Aorta (tissue), 5 donors: ENCODE measurements at places on chromosomes 7 and 10. TPM values are rescaled to one million over a fixed set of nuclear protein-coding genes. Genes with fewer than 3 reads are reported as not detected.
A peak's percentile ranks its signal among the peaks of the same experiment; 100 is the strongest.

- no peak overlapping the region for H3K4me3 ChIP-seq
- no peaks in the 10 kb centered on the region for H3K36me3 ChIP-seq
- no peaks in the 10 kb centered on the region for H3K4me1 ChIP-seq
- DNase-seq, result no peak
- H3K27ac ChIP-seq, result no peak overlapping the region
- no peaks in the 10 kb centered on the region for H3K27me3 ChIP-seq
Measured at GRCh38 chr7:135802697-135803096, 54.1 kb upstream of the FAM180A start.

Gene LBX1
- total RNA-seq, result not detected

Gene TNS3
- 140 TPM for total RNA-seq

- no peak overlapping the region for H3K4me3 ChIP-seq
- no peaks in the 10 kb centered on the region for H3K36me3 ChIP-seq
- H3K27ac ChIP-seq, result peak overlapping the region; percentile 82
Measured at GRCh38 chr10:88147000-88147798, 283.8 kb downstream of the PTEN start.

GRCh38 chr10:48224979-48225560, 49.4 kb downstream of the FRMPD2 start:
- peaks cover 6% of the 10 kb centered on the region for H3K4me1 ChIP-seq
- DNase-seq, result no peak
- no peak overlapping the region for H3K4me3 ChIP-seq
- H3K27me3 ChIP-seq, result no peaks in the 10 kb centered on the region
- H3K36me3 ChIP-seq, result no peaks in the 10 kb centered on the region

- no peak overlapping the region for H3K4me3 ChIP-seq
- no peak overlapping the region for H3K27ac ChIP-seq
- no peaks in the 10 kb centered on the region for H3K27me3 ChIP-seq
- no peaks in the 10 kb centered on the region for H3K4me1 ChIP-seq
Measured at GRCh38 chr7:78083476-78084120, 285.0 kb downstream of the PHTF2 start.

DNA sequence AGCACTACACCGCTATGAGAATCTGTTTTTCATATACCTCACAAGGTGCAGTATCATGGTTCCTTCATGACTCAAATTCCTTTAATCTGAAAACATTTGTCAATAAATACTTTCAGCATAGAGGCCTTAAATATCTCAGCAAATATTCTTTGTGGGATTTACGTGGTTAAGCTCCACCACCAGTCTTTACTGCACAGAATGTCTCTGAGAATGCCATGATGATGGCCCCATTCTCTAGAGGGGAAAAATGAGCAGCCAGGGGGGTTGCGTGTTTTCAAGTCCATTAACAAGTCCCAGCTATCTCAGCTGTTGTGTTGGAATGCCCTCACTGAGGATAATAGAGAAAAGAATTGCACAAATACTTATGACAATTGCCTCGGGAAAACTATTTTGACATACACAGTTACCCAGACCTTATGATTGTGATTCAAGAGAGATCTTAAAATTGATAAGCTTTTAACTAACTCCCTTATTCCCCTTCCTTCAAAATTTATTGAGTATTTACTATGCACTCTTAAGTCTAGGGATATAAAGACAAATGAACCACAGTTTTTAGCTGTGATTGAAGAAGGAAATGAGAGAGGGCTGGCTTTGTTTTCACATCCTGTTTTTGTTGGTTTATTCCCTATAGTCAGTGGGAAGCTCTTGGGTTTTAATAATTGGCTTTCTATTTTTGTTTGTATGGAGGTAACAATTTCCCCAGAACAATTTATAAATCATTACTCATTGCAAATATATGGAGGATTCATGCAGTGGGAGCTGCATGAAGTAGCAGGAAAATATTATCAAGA, 176.5 kb upstream of the VWC2 start:
- no peaks in the 10 kb centered on the region for H3K36me3 ChIP-seq
- no peaks in the 10 kb centered on the region for H3K27me3 ChIP-seq
- no peak overlapping the region for H3K4me3 ChIP-seq
- H3K27ac ChIP-seq, result no peak overlapping the region

DNA sequence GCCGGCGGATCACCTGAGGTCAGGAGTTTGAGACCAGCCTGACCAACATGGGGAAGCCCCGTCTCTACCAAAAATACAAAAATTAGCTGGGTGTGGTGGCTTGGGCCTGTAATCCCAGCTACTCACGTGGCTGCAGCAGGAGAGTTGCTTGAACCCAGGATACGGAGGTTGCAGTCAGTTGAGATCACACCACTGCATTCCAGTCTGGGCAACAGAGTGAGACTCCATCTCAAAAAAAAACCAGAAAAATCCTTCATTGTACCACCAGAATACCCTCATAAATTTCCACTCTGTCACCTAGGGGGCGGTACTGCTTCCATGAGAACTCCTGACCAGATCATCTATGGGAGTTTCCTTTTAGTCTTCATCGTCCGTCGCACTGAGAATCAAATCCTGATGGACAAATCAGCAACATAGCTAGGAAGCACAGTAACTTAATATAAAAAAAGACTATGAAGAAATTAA, 225.8 kb upstream of the KLF14 start:
- H3K27ac ChIP-seq, result no peak overlapping the region
- no peak overlapping the region for H3K4me3 ChIP-seq
- H3K4me1 ChIP-seq, result peaks cover 2% of the 10 kb centered on the region
- no peaks in the 10 kb centered on the region for H3K27me3 ChIP-seq

GRCh38 chr10:131071721-131072120, 239.8 kb downstream of the TCERG1L start:
- H3K27me3 ChIP-seq, result no peaks in the 10 kb centered on the region
- H3K4me3 ChIP-seq, result no peak overlapping the region
- no peaks in the 10 kb centered on the region for H3K36me3 ChIP-seq
- DNase-seq, result no peak
- H3K27ac ChIP-seq, result no peak overlapping the region

GRCh38 chr7:138796038-138796615, 1.7 kb upstream of the TMEM213 start:
- no peak overlapping the region for H3K27ac ChIP-seq
- no peaks in the 10 kb centered on the region for H3K36me3 ChIP-seq
- no peak for DNase-seq
- H3K4me3 ChIP-seq, result no peak overlapping the region

Gene HMX3
- total RNA-seq, result not detected

- no peaks in the 10 kb centered on the region for H3K27me3 ChIP-seq
- H3K27ac ChIP-seq, result no peak overlapping the region
- H3K4me1 ChIP-seq, result no peaks in the 10 kb centered on the region
- H3K36me3 ChIP-seq, result no peaks in the 10 kb centered on the region
- DNase-seq, result no peak
Measured at GRCh38 chr10:13018171-13018570, 16.7 kb upstream of the CCDC3 start.

GRCh38 chr10:43427166-43427825, 9.6 kb upstream of the ZNF487 start:
- no peaks in the 10 kb centered on the region for H3K4me1 ChIP-seq
- H3K27me3 ChIP-seq, result no peaks in the 10 kb centered on the region
- peak; percentile 22 for DNase-seq
- H3K4me3 ChIP-seq, result no peak overlapping the region
- H3K27ac ChIP-seq, result no peak overlapping the region

Gene HMX2
- total RNA-seq, result not detected

Gene ACHE
- total RNA-seq, result 2.6 TPM

- H3K36me3 ChIP-seq, result no peaks in the 10 kb centered on the region
- no peak overlapping the region for H3K4me3 ChIP-seq
- DNase-seq, result no peak
- H3K27ac ChIP-seq, result no peak overlapping the region
- H3K4me1 ChIP-seq, result no peaks in the 10 kb centered on the region
- no peaks in the 10 kb centered on the region for H3K27me3 ChIP-seq
Measured at GRCh38 chr10:121568275-121568674, 30.0 kb downstream of the FGFR2 start.

GRCh38 chr10:48792687-48793096, 108.0 kb downstream of the WDFY4 start:
- no peaks in the 10 kb centered on the region for H3K36me3 ChIP-seq
- no peak overlapping the region for H3K27ac ChIP-seq
- H3K4me3 ChIP-seq, result no peak overlapping the region
- no peaks in the 10 kb centered on the region for H3K27me3 ChIP-seq

Gene CEP41
- total RNA-seq, result 6.2 TPM

DNA sequence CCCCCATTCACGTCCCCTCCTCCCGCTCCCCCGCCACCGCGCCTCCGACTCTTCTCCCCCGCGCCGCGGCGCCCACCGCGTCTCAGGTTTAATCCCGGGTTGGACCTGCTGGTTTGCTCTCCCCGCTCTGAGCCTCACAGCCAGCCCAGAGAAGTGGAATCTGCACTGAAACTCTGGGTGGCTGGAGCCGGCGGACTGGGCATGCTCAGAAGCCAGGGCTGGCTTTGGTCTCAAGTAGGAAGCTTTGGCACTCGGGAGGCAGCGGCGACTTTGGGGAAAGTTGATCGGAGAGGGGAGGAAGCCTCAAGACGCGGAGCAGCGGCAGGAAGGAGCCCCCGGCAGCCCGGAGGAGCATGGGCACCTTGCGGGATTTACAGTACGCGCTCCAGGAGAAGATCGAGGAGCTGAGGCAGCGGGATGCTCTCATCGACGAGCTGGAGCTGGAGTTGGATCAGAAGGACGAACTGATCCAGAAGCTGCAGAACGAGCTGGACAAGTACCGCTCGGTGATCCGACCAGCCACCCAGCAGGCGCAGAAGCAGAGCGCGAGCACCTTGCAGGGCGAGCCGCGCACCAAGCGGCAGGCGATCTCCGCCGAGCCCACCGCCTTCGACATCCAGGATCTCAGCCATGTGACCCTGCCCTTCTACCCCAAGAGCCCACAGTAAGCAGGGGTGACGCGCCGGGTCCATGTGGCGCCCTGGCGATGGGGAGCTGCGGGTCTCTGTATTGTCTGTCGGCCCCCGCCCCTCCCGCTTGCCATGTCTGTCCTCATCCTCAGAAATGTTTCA, at the start of gene PRKG1:
Gene PRKG1, plus strand, starts transcription at position 250 of the 791 bp plus-strand sequence.
- peak; percentile 93 for DNase-seq
- no peaks in the 10 kb centered on the region for H3K27me3 ChIP-seq
- H3K4me3 ChIP-seq, result peak within 1 kb of the TSS; percentile 82
- H3K36me3 ChIP-seq, result no peaks in the 10 kb centered on the region
- peaks cover 2% of the 10 kb centered on the region for H3K4me1 ChIP-seq

DNA sequence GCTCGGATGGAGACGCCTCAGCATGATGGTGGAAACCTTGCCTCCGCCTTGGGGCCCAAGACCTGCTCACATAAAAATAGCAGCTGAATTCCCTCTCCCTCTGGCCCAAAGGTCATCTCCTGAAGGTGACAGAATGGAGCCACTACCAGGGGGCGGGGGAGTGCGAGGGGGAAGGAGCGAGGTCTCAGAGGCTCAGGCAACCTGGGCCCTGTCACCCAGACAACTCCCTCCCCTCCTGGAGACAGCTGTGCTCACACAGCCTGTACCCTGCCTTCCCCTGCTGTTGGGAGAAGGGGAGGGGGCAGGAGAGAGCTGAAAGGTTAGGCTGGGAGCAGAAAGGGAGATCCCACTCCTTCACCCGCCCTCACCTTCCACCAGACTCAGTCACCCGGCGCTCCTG, 173.0 kb upstream of the RHEB start:
- H3K27me3 ChIP-seq, result no peaks in the 10 kb centered on the region
- H3K4me1 ChIP-seq, result no peaks in the 10 kb centered on the region
- no peak overlapping the region for H3K4me3 ChIP-seq
- peak; percentile 48 for DNase-seq
- H3K36me3 ChIP-seq, result no peaks in the 10 kb centered on the region
